GM06990 (cell line): ENCODE measurements at places on chromosomes 13 and 19.

- DNase-seq = peak; percentile 89
Observed at GRCh38 chr19:16118489-16119033, 6.9 kb downstream of the RAB8A start.

DNA sequence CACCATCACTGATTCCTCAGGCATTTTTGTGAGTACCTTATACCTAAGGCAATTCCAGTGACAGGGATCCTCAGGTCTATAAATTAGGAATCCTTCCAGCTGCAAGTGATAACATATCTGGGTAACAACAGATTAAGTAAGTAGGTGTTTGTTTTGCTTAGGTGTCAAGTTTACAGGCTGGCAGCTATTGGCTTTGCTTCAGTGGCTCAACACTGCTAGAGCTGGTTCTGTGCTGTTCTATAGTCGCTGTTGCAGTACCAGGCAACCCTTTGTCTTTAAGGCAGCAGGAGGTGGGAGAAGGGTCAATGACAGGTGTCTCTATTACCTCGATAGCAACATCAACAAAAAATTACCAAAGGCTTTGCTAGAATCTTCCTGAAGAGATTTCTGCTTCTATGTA is 27.0 kb downstream of the SLC10A2 start:
- no peak for DNase-seq

- no peak for DNase-seq
Observed at GRCh38 chr13:35993686-35994085, 137.5 kb downstream of the DCLK1 start.

DNA sequence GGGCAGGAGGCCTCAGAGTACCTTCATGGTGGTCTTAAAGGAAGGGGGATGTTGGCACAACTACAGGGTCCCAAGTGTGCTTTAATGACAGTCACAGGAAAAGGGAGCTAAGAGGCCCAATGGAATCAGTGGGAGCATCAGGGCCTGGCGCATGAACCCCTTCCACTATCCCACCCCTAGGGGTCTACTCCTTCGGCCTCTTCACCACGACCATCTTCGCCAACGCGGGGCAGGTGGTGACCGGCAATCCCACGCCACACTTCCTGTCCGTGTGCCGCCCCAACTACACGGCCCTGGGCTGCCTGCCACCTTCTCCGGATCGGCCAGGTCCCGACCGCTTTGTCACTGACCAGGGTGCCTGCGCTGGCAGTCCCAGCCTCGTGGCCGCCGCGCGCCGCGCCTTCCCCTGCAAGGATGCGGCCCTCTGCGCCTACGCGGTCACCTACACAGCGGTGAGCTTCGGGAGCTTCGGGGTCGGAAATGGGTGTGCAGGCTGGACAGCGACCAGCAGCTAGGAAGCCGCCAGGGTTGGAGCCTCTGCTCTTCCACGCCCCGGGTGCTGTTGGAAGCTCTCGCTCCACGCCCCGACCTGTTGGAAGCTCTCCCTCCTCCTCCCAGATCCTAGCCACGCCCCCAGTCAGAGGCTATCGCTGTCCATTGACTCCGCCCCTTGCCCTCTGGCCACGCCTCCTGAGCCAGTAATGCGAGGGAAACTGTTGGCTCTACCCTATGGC is 6.0 kb downstream of the PLPPR2 start:
- DNase-seq = no peak

- DNase-seq = no peak
Observed at GRCh38 chr19:16435999-16436650, 35.6 kb downstream of the EPS15L1 start.

DNA sequence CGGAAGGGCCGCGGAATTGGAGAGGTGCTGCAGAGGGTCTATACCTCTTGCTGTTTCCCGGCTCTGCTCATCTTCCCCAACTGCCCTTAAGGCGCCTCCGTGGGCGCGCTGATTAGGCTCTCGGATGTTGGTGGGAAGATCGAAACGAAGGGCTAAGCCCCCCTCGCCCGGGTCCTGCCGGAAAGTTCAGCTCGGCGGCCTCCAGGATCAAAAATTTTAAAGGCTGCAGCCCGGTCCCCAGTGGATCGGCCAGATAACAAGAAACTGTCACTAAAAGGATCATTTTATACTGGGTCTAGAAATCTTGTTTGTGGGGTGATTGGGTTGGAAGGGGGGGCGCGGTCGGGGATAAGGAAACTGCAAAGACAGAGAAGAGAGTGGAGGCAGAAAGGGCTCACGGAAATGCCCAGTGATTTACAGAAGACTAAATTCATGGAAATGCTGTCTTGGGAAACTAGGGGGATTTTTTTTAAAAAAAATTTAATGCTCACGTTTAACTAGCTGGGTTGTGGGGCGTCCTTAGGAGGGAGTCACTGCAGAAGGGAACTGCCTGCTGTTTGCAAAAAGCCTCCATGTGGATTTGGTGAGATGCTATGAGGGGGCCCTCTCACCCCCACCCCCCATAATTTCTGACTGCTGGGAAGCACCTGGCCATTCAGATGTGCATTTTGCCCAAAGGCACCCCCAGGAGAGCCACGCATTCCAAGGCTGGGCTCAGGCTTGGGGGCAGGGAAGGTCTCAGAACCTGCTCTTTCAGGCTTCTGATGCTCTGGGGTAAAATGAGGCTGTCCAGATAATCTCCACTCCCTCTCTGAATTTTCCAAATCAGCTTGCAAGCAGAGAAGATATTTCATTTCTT is 7.7 kb downstream of the CDX2 start:
- no peak for DNase-seq

DNA sequence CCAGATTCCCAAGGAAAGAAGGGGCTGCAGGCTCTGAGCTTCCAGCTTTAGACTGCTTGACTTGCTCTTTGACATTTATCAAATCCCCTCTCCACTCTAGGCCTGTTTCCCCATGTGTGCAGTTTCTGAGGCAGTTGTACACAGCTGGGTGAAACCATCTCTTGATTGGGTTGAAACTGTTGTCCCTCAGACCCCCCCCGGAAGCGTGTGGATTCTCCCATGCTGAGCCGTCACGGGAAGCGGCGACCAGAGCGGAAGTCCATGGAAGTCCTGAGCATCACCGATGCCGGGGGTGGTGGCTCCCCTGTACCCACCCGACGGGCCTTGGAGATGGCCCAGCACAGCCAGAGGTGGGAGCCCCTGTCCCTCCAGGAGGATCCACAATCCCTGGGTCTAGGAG is 19.7 kb downstream of the BRSK1 start:
- DNase-seq = no peak

DNA sequence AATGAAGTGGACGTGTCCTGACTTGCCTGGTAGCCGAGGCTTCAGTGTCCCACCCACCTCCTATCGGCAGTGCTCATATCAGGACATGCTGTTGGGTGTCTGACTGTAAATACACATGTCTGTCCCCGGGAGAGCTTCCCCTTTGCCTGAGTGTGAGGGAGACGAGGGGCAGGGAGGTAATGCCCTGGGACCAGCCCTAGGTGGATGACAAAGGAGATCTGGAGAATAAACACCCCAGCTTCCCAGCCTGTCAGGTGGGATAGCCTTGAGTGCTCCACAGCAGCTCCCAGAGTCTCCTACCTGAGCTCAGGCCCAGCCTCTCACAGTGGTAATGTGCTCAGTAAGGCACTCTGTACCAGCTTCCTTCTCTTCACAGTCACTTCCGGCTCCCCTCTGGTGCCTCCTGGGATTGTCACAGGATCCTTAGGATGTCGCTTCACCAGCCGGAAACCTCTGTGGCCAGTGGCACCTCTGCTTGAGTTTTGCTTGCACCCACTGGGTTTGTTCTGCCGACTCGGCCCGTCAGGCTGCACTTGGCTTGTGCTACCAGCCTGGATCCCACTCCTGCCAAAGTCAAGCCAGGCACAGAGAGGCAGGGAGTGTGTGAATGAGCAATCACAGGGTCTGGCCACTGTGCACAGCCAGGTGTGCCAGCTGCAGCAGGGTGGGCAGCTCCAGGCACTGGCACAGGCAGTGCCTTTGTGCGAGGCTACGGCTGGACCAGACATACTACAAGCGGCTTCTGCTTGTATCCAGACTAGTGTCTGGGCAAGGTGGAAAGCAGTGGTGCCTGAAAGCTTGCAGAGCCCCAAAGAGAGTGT is 54.4 kb upstream of the RGCC start:
- DNase-seq = no peak
